ENCODE measurements at places on chromosomes 1 and 21. TPM values are rescaled to one million over a fixed set of nuclear protein-coding genes. Genes with fewer than 3 reads are reported as not detected.

Gene KIAA0040
- 15.4 TPM for total RNA-seq

Gene PLEKHN1
- total RNA-seq: not detected

Gene LAMC1
- total RNA-seq: 87.5 TPM

Gene ZSCAN20
- total RNA-seq: 4.4 TPM

Gene MLLT11
- 2.9 TPM for total RNA-seq

DNA sequence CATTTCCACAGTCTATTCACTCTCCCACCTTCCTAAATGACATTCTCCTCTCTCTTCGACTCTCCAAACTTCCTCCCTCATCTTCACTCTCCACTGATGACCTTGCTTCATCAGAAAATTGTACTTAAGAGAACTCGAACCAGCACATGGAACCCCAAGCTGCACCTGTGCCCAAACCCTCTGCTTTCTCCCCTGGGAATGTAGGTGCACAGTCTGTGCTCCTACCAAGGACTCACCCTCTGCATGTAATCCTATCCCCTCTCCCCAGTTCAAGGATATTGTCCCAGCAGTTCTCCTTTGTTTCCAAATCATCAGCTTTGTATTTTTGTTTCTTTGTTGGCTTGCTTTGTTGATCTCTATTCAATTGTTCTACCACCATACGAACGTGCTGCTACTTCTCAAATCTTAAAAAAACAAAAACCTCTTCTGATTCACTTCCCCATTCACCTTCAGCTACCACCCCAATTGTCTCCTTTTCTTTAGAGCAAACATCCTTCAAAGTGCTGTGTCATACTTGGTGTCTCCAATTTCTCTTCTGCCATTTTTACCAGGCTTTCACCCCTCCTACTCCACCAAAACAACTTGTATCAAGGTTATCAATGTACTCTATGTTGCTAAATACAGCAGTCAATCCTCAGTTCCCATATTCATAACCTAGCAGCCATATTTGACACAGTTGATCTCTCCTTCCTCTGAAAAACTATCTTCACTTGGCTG lies 26.8 kb downstream of the RAB3B start:
- DNase-seq: no peak

- no peak for DNase-seq
Measured at GRCh38 chr1:203116091-203116820, 11.3 kb upstream of the ADORA1 start.

GRCh38 chr1:227263869-227264268 lies 54.4 kb downstream of the CDC42BPA start:
- DNase-seq: no peak

- no peak for DNase-seq
Measured at GRCh38 chr1:170533298-170533697, 1.3 kb downstream of the GORAB start.

- no peak for DNase-seq
Measured at GRCh38 chr1:92087542-92087941, 7.4 kb downstream of the BTBD8 start.

GRCh38 chr1:220682901-220683576 lies 7.1 kb upstream of the C1orf115 start:
- no peak for DNase-seq

DNA sequence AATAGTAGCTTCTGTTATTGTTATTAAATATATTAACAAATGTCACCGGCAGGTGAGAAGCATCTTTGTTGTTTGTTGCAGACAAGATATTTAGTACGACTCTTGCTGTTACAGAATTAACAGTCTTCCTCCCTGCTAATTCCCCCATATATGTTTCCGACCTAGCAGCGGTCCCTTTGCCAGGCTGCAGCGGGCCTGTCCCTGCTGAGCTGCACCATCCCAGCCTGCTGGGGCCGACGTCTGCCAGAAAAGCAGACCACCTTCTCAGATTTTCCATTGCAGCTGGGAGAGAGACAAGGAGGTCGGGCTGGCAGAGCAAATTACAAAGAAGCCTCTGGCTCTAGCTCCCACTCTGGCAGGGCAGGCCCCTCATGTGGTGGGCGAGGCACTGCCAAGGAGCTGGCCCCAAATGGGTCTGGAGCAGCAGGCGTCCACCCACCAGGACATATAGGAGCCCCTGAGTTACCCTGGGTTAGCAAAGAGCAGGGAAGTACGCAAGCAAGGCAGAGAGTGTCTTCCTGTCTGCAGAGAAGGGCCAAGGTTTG lies 142.7 kb downstream of the FOXD2 start:
- DNase-seq: no peak

DNA sequence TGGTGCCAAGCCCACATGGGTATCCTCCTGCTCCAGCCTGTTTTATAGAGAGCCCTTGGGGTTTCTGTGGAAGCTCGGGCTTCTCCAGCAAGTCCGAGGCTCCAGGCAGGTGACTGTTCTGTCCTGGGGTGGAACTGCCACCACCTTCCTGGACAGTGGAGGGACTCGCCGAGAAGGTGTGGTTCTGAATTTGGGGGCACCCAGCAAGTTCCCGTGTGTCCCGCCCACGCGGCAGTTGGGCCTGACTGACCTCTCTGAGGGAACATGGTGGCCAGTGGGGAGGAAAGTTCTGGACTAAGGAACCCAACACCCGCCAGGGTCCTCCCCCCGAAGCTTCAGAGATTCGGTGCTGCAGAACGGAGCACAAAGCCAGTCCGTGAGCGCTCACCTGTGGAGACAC lies 158.1 kb upstream of the C1orf174 start:
- DNase-seq: no peak

- DNase-seq: no peak
Measured at GRCh38 chr1:6037338-6037762, 8.3 kb upstream of the KCNAB2 start.

DNA sequence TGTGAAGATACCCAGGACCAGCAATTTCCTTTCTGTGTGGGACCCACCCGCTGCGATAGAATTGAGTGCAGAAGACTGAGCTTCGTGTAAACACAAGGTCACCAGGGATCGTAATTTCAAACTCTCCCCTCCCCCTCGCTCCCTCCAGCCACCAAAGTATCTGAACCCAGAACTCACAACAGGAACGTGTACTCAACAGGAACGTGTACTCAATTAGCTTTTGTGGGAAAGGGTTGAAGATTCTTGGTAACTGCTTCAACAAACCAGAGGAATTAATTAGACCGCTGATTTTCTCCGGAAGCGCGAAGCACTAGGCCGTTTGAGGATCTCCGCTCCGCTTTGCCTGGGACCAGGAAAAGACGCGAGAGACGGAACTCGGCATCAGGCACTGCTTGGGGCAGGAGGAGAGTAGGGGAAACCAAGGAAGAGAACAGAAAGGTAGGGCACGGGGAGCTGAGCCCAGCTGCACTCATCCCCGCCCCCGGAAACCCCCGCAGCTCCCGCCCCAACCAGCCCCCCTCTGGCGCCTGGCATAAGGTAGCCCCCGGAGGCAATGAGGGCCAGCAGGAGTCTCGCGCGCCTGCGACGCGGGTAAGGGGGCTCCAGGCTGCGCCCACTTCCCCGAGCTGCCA lies 453 bp downstream of the DRAM2 start:
- DNase-seq: peak; percentile 44

GRCh38 chr1:164950541-164950986 lies 391.6 kb downstream of the PBX1 start:
- no peak for DNase-seq

GRCh38 chr1:149986486-149987296 lies 23.8 kb downstream of the OTUD7B start:
- DNase-seq: no peak

DNA sequence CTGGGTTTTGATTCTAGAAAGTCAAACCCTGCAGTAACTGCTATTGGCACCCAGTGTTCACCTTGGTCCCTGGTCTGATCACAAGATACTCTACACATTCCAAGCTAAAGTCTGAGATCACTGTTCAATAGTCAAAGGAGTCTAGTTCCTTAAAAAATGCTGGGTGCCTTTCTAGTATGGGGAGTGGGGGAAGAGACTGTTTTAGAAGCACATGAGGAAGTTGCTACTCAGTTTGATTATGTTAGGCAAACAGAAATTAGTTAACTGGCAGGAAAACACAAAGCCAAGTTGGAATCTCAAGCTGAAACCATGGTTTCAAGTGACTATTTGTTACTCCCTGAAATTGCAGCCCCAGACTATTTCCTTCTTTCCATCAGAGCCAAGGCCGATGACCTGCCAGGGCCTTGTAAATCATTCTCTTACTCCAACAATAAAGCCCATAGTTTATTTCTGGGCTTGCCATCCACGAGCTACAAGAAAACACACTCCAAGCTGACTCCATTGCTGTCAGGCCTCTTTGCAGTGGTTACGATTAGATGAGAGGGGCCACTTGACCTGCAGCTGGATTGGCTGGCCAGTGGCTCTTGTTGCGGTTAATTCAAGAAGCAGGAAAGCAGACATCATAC lies 21.1 kb upstream of the VTCN1 start:
- no peak for DNase-seq

- DNase-seq: no peak
Measured at GRCh38 chr1:16080422-16081150, 7.1 kb upstream of the FAM131C start.

- no peak for DNase-seq
Measured at GRCh38 chr1:54928327-54928726, 41.3 kb upstream of the DHCR24 start.

DNA sequence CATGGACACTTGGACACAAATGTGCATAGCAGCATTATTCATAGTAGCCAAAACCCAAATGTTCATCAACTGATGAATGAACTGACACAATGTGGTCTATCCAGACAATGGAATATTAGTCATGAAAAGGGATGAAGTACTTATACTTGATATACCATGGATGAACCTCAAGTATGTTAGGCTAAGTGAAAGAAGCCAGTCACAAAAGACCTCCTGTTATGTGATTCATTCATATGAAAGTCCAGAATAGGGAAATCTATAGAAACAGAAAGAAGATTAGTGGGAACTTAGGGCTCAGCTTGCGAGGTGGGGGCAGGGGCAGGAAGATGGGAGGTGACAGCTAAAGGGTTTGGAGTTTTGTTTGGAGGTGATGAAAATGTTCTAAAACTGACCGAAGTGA lies 7.4 kb downstream of the KCNE1 start:
- DNase-seq: no peak

DNA sequence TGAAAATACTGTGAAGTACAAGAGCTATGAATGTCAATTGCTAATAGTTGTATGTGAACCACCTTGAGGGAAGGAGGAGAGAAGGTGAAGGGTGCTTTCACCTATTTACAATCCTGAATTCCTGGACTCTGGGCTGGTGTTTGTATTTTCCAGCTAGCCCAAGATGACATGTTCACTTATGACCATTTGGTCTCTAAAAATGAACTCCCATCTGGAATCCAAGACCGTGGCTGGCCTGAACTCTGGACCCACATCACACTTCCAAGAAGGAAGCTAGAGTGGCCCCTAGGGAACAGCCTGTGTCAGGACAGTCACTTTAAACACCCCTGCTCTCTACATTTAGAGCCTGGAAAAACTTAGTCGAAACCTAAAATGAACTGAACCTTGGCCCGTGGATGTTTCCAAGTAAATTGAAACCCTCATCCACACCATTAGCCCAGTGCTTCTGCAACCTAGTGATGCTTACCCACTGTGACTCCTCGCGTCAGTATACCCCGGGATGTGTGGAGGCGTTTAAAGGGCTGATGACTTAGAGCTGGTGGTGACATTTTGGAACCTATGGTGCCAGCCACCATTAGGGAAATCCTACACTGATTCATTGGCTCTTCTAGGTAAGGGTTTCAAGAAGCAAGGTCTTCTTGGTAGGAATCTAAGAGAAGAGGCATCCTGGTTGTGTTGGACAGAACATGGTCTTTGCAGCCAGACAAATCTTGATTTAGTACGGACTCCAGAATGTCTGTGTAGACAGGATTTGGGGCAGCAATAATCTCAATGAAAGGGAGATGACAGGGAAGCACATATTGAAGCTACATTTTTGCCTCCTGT lies 171.5 kb upstream of the IRF2BP2 start:
- DNase-seq: no peak

- no peak for DNase-seq
Measured at GRCh38 chr1:161018631-161018930, 2.4 kb downstream of the F11R start.

DNA sequence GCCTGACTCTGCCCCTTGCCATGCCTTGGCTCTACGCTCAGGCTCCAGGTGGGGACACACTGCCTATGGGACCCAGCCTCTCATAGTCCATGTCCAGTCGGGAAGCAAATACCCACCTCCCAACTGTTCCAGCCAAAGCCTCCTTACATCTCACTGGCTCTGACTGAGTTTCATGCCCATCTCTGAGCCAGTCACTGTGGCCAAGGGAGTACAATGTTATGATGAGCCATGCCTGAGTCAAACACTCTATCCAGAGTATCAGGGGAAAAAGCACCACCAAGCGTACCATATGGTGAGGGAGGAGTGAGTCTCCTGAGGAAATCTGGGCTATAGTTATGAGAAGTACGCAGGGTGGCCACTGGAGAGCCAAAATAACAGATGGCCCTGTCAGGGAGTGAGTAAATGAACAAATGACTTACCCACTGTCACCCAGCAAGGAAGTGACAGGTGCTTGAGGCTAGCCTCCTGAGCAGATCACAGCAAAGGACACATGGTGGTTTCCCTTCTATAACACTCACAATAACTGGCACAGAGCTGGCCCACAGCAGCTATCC lies 236.6 kb upstream of the GJB5 start:
- no peak for DNase-seq

DNA sequence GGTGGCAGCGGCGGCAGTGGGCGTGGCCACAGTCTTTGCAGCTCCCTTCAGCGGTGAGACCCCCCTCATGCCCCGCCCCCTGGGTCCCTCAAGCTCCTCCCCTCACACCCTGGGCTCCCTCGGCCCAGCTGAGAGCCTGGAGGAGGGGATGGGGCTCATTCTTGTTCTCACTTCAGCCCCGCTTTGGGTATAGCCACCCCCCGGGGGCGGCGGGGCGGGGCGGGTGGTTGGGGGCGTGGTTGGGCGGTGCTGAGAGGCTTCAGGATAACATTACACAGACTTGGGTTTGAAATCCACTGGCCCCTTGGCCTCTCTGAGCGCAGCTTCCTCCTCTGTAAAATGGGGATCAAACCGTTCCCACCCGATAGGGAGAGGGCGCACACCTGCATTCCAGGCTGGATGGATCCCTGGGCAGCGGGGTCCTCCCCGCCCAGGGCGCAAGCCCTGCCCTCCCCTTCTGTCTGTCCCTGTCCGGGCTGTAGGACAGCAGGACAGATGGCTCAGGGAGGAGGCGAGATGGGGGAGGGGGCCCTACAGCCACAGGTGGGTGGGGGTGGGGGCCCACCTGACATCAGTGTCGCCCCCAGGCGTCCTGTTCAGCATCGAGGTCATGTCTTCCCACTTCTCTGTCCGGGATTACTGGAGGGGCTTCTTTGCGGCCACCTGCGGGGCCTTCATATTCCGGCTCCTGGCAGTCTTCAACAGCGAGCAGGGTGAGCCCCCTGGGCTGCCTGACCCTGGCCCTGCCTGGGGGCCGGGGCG lies 5.1 kb downstream of the CLCNKA start:
- DNase-seq: no peak
